T-helper 17 cell (primary cell): ENCODE measurements at places on chromosomes 13 and 19. TPM values are rescaled to one million over a fixed set of nuclear protein-coding genes. Genes with fewer than 3 reads are reported as not detected.

Gene GNG14
- total RNA-seq, result not detected

Gene KLK2
- not detected for total RNA-seq

DNA sequence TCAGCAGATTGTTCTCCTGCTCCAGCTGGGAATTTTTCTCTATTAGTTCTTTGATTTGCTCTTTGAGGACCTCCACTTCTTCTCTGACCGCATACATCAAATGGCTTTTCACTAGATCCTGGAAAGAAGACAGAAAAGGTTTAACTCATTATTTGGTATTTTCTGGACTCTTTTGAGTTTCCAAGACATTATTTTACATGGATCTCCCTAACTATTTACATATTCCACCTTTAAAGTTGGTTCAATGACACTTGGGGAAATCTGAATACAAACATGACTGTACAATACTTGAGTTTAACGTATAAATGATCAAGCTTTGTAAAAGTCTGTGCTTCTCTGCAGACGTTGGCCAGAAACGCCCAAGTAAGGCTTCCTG is 61.1 kb downstream of the SERP2 start:
- DNase-seq, result no peak

GRCh38 chr19:3110126-3110825 is 16.1 kb downstream of the GNA11 start:
- DNase-seq, result no peak

- peak; percentile 29 for DNase-seq
Measured at GRCh38 chr19:19866611-19867248, 1.0 kb downstream of the ZNF253 start.

GRCh38 chr13:32790731-32791130 is 204.5 kb downstream of the PDS5B start:
- no peak for DNase-seq

- no peak for DNase-seq
Measured at GRCh38 chr19:29971002-29971401, 29.0 kb downstream of the URI1 start.

GRCh38 chr13:45521297-45521696 is 56.6 kb downstream of the COG3 start:
- DNase-seq, result no peak

GRCh38 chr19:50430888-50431342 is 1.8 kb upstream of the MYBPC2 start:
- no peak for DNase-seq

DNA sequence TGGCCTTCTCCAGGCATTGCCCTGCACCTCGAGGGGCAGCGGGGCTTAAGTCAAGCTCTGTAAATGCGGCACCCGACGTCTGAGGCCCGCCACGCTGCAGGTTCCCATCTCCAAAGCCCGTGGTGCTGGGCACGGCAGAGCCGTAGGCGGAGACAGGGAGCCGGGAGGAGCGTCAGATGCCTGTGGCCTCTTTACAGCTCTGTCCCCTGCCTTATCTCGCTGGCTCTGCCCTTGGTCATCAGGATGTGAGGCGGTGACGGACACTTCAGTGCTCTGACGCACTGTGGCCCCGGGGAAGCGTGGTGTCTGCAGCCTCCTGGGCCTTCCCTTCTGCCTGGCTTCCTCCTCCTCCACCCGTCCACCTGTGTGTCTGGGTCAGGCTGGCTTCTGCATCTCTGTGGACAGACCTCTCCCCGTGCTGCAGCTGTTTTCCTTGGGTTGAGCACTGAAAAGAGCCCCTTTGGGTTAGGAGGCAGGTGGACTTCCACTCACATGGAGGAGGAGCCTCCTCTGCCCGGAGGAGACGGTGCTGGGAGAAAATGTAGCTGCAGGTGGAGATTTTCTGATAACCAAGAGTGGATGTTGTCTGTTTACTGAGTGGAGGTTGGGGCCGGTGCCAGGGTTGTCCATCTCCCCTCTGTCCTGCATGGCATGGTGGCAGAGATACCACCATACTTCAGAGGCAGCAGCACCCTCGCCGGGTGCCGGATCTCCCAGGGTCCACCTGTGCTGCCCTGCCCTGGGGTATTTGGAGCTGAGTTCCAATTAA is 14.6 kb downstream of the MCF2L start:
- no peak for DNase-seq

- no peak for DNase-seq
Measured at GRCh38 chr13:109941951-109942350, 155.6 kb upstream of the IRS2 start.

DNA sequence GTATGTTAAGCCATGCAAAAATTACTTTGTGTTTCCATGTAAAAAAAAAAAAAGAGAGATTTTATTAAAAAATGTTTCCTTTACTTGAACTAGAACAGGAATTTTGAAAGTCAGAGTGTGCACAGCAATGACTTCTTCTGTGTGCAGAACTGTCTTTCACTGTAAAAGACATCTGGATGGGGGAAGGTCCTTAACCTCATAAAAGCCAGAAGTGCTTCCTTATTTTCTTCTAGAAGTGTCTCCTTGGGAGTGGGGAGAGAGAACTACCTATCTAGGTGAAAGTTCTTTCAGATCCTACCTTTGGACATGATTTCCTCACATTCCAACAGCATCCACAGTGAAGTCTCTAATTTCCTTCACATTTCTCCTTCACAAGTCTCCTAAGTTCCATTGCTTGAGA is 360.3 kb downstream of the FGF14 start:
- no peak for DNase-seq

GRCh38 chr13:79185580-79185979 is 220.5 kb downstream of the RBM26 start:
- no peak for DNase-seq

- no peak for DNase-seq
Measured at GRCh38 chr13:42996584-42996983, 4.5 kb upstream of the EPSTI1 start.
